ENCODE measurements at places on chromosomes 11 and 22.

DNA sequence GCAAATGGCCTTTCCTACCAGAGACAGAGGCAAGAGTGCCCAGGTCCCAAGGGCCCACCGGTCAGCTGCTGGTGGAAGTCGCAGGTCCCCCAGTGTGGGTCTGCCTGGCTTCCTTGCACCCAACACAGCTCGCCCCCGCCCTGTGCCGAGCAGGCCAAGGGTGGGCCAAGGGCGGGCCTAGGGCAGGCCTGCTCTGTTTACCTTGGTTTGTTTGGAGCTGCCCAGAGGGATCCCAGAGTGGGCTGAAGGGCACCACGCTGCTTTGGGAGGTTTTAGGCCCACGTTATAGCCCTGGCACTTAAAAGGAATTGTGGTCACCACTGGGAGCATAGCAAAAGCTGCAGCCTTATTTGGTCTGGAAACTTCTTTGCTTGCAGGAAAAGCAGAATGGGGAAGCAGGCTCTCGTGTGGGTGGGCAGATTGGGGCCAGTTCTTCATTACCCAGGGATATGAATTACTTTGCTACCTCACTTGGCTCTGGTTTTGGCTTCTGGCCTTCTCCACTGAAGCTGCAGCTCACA, 38.0 kb downstream of the MRGPRD start:
- no peak for DNase-seq

- no peak for DNase-seq
These were observed 52.3 kb downstream of the LARGE1 start for GRCh38 chr22:33867971-33868370.

GRCh38 chr11:134573857-134574256, 161.8 kb upstream of the B3GAT1 start:
- no peak for DNase-seq

- no peak for DNase-seq
These were observed 95.0 kb downstream of the CADM1 start for GRCh38 chr11:115409116-115409670.

- no peak for DNase-seq
These were observed 13.7 kb downstream of the PAX6 start for GRCh38 chr11:31797190-31798056.

DNA sequence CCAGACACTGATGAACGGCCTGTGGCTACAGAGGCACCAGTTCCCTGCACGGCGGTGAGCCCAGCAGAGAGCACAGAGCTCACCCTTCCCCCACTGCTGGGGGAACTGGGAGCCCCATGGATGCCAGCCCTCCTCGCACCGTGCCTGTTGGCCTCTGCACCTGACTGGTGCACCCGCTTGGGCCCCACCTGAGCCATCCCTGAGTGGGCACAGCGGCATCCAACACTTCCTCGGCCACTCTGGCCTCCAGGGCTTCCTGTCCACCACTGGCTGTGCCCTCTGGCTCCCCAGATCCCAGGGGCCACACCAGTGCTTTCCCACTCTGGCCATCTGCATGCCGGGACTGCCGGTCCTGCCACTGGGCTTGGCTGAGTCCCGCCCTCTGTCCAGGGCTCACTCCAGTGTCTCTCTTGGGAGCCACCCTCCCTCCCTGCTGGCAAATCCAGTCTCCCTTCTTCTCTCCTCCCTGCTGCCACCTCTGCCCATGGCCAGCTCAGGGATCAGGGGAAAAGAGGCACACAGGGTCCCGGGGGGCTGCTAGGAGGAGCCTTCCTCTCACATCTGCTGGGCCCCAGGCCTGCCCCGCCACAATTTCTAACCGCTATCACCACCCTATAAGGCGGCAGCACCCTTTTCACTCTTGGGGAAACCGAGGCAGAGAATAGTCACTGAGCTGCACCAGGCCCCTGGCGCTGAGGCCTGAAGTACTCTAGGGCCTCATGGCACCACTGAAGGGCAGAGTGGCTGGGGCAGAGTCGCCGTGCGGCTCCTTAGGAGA, 33.0 kb downstream of the GNB1L start:
- no peak for DNase-seq

DNA sequence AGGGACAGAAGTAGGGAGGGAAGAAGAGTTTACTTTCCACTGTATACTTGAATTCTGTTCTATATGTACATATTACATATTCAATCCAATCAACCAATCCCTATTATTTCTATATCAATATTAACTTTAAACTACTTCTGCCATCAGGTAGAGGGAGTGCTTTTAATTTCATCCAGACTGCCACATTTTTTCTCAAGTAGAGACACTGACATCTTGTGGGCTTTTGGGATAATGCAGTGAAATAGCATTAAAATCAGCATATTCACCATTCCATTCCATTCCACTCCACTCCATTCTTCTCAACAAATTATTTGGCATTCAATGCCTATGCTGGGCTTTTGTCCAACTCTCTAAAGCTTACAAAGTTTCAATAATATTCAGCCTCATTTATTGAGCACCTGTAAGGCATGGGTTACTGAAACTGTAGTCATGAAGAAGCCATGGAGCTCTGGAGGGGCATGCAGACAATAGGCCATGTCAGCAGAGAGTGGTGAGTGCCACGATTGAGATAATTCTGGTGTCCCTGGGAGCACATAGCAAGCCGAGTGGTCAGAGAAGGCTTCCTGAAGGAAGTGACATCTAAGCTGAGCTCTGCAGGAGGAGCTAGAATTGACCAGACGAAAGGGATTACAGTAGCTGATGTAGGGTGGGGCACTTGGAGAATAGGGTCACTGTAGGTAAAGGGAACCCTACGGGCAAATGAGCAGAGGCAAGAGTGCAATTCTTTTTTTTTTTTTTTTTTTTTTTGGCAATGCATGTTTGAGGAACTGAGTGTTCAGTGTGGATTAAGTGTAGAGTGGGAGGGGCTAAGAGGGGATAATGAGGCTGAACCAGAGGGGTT, 12.8 kb upstream of the CLPB start:
- DNase-seq, result peak; percentile 30

GRCh38 chr22:44718418-44718817, 16.4 kb downstream of the PRR5 start:
- no peak for DNase-seq

DNA sequence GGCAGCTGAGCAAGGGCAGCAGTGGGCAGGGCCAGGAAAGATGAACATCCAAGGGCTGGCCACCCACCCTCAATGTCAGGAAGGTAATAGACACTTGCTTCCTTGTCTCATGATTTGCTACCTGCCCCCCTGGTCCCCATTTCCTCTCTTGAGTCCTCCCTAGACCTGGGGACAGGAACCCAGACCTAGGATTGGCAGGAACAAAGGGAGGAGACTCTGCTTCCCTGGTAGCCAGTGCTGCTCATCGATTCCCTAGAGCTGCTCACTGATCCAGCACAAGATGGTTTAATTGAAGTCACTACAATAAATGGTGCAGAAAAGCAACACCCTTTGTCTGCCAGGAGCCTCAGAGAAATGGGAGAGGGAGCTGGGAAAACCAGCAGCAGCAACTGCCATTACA, 67.8 kb upstream of the CHST1 start:
- DNase-seq, result no peak

DNA sequence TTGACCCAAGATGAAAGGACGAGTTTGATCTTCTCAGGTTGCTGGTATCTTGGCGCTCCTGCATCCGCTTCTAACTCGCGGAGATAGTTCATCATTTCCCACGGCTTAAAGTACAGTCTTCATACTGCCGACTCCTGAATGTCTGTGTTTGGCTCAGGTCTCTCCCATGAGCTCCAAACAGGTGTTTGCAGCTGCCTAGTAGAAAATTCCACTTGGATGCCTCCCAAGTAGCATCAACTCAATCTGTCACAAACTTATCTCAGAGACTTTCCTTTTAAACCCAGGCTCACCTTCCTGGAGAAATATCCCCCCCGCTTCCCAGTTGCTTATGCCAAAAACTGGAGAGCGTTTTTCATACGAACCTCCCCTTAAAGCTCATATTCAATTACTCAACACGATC, 986.5 kb downstream of the TBC1D22A start:
- no peak for DNase-seq

DNA sequence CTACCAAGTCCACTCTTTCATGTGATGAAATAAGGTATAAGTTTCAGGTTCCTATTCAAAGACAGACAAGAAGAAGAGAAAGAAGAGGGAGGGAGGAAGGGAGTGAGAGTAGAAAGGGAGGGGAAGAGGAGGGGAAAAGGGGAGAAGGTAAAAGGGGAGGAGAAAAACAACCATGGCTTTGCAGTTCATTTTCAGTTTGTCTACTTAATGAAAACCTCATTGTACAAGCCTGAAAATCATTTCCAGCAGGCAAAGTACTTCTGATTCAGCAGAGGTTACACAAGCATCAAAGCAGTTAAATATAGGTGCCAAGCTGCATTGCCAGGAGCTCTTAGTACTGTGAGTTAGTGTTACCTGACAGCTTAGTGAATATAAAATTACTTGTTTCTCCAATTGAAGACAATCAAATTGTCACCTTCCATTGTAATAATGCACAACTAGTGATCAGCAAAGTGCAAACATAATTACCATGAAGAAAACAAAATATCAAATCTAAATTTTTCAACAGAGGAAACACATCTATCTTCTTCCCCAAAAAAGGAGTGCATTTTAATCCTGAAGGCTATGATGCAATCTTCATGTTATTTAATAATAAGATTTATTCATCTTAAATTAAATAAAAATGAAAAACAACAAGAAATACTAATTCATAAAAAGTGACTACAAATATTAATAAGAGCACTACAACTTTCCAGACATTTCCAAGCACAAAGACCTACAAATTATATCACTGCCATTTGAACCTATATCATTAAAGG, 8.2 kb downstream of the SOX6 start:
- DNase-seq, result peak; percentile 3

- DNase-seq, result no peak
These were observed 940.0 kb downstream of the BRD1 start for GRCh38 chr22:48887394-48888332.

- no peak for DNase-seq
These were observed 33.7 kb upstream of the LINC01488 start for GRCh38 chr11:69447786-69448185.

DNA sequence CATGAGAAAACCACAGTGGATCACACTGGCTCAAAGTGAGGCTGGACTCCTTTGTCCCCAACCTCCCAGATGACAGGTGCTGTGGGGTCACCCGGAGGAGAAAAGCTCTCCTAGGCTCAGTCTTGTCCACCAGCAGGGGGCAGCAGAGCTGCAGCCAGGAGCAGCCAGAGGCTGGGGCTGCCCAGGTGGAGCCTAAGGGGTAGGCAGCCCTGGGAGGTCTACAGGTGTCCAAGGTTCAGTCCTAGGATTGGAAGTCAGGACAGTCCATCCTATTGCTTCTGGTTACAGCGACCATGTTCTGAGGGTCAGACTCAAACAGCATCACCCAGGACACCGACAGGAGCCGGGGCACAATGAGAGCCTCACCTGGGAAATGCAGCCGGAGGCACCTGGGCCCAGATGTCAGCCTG, 77.6 kb upstream of the IGLL5 start:
- DNase-seq, result no peak

Measured in NCI-H2081 treated with DMSO at 0.1 percent for 48 hours (cell line).